ENCODE measurements at places on chromosomes 3 and 15. TPM values are rescaled to one million over a fixed set of nuclear protein-coding genes. Genes with fewer than 3 reads are reported as not detected.

The IL5RA gene
- total RNA-seq, result 0.19 TPM

The SLC35G2 gene
- 15.1 TPM for total RNA-seq

The UTS2B gene
- 0.82 TPM for total RNA-seq

The DUOXA2 gene
- total RNA-seq, result not detected

The SCAANT1 gene
- total RNA-seq, result not detected

The SORD gene
- 4.4 TPM for total RNA-seq

The GRIP2 gene
- not detected for total RNA-seq

The HRG gene
- total RNA-seq, result not detected

The ILDR1 gene
- not detected for total RNA-seq

The FRMD5 gene
- total RNA-seq, result not detected

The TRH gene
- total RNA-seq, result not detected

The CHST2 gene
- total RNA-seq, result 12.9 TPM

The MORC1 gene
- not detected for total RNA-seq

The PPM1L gene
- 101 TPM for total RNA-seq

The GRK7 gene
- not detected for total RNA-seq

The RETNLB gene
- not detected for total RNA-seq

The GPR156 gene
- 0.44 TPM for total RNA-seq

The PLA1A gene
- 8.9 TPM for total RNA-seq

The GOLGA6A gene
- total RNA-seq, result not detected

The EIF5A2 gene
- total RNA-seq, result 7.7 TPM

The CNBP gene
- 438 TPM for total RNA-seq

The TTLL13 gene
- 0.51 TPM for total RNA-seq

The ROPN1 gene
- total RNA-seq, result not detected

The KIF7 gene
- total RNA-seq, result 9.0 TPM

The PSTPIP1 gene
- 33.0 TPM for total RNA-seq

The P4HTM gene
- 25.5 TPM for total RNA-seq

The AHSG gene
- total RNA-seq, result not detected

Data from subcutaneous adipose tissue (tissue), 4 donors.